GM12878 (cell line): ENCODE measurements at places on chromosomes 3 and 15. TPM values are rescaled to one million over a fixed set of nuclear protein-coding genes. Genes with fewer than 3 reads are reported as not detected.

- H3K27me3 ChIP-seq, result no peaks in the 10 kb centered on the region
- no peak overlapping the region for H3K4me3 ChIP-seq
- H3K36me3 ChIP-seq, result no peaks in the 10 kb centered on the region
Measured at GRCh38 chr3:31695280-31696008, 162.7 kb downstream of the STT3B start.

The SSUH2 gene
- total RNA-seq, result not detected in 2 replicates

DNA sequence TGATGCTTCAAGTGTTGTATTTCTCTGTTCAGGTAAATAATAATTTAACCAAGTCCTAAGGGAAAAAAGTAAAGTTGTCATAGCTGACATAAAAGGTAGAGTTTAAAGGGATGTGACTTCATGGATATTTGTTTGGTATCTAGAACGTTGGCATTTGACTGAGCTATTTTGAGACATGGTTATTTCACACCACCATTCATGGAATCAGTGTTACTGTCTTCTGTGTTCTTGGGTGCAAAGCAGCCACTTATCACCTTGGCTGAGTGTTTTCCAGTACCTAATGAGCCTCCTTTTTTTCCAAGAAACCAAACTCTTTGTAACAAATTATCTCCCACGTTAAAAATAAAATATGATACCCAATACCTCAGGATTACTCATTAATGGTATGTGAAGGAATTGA is 155.8 kb downstream of the GHSR start:
- H3K4me3 ChIP-seq, result no peak overlapping the region
- no peak overlapping the region for H3K27ac ChIP-seq
- DNase-seq, result no peak
- no peaks in the 10 kb centered on the region for H3K27me3 ChIP-seq

GRCh38 chr3:2945121-2945520 is 165.1 kb downstream of the IL5RA start:
- no peaks in the 10 kb centered on the region for H3K36me3 ChIP-seq
- no peak overlapping the region for H3K4me3 ChIP-seq
- 0 out of 2 replicates have a peak overlapping the region, but pooled peaks have one; percentile 14 for H3K27ac ChIP-seq
- H3K27me3 ChIP-seq, result no peaks in the 10 kb centered on the region; the same call in none of the 2 replicates
- H3K4me1 ChIP-seq, result peaks cover 14% of the 10 kb centered on the region; the same call in 1 of the 2 replicates

The ITIH1 gene
- 0.16 and 0.33 TPM in 2 replicates for total RNA-seq

- H3K36me3 ChIP-seq, result no peaks in the 10 kb centered on the region
- H3K27ac ChIP-seq, result no peak overlapping the region
- no peaks in the 10 kb centered on the region for H3K27me3 ChIP-seq
- no peak overlapping the region for H3K4me3 ChIP-seq
Measured at GRCh38 chr3:179196098-179196497, 47.9 kb downstream of the PIK3CA start.

The CA12 gene
- total RNA-seq, result 0.10 and 0.11 TPM in 2 replicates

DNA sequence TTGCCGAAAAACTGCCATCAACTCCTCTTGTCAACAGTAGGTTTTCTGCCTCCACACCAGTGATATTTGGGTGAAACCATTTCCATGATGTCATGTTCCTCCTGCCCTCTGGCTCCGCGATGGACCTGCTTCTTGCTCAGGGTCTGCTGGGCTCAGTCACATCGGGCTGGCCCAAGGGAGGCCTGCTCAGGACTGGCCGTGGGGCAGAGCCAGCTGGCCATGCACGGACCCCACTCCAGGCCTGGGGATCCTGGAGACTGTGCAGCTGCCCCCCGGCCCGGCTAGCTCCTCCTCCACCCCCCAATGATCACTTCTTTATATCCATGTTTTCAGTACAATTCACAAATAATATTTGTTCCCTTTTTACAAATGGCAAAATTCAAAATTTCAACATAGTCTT is 270.3 kb upstream of the CCDC54 start:
- no peaks in the 10 kb centered on the region for H3K4me1 ChIP-seq
- no peaks in the 10 kb centered on the region for H3K27me3 ChIP-seq
- H3K4me3 ChIP-seq, result no peak overlapping the region

DNA sequence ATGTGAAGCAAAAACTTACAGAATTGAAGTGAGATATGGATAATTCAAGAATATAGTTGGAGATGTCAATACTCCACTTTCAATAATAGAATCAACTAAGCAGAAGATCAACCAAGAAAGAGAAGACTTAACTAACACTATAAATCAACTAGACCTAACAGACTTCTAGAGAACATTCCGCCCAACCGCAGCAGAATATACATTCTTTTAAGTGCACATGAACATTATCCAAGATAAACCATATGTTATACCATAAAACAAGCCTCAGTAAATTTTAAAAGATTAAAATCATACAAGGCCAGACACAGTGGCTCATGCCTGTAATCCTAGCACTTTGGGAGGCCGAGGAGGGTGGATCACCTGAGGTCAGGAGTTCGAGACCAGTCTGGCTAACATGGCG is 5.5 kb upstream of the TEX55 start:
- no peak overlapping the region for H3K4me3 ChIP-seq
- no peak overlapping the region for H3K27ac ChIP-seq
- H3K27me3 ChIP-seq, result no peaks in the 10 kb centered on the region

DNA sequence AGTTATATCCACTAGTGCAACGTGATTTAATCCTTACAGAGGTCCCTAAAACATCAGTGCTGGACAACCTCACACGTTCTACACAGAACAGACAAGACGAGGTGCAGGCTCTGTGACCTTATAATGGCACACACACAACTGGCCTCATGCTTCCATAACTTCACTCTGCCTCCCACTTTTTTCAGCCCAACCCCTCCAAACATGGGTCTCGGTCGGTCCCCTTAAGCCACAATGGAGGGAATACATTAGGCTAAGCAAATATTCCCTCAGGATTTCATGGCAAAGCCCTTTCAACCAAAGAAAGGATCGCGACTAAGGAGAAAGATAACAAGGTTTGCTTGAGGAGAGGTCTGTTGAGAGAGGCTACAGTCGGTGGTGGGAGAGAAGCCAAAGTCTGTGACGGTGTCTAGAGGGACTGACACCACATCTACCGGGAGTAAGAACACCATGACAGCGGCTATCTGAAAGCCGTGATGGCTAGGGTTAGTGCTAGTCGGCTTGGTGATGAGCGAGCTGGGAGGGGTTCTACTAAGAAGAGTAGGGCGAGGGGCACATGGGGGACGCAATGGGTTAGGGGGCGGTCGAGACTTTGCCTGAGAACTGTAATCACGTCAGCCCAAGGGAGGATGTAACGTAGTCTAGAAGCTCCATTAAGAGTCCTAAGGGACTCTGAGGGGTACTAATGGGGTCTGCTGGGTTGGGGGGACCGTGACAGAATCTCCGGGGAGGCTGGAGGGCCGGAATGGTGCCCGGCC is 1.0 kb downstream of the MYO9A start:
- peaks cover 8% of the 10 kb centered on the region for H3K4me1 ChIP-seq
- H3K36me3 ChIP-seq, result no peaks in the 10 kb centered on the region
- H3K27ac ChIP-seq, result peak overlapping the region; percentile 78
- no peaks in the 10 kb centered on the region for H3K27me3 ChIP-seq

GRCh38 chr3:57077630-57078343 is 17.3 kb downstream of the SPATA12 start:
- no peaks in the 10 kb centered on the region for H3K4me1 ChIP-seq
- H3K4me3 ChIP-seq, result peak overlapping the region; percentile 65; the same call in 1 of the 2 replicates
- peaks cover 16% of the 10 kb centered on the region for H3K27me3 ChIP-seq
- H3K36me3 ChIP-seq, result no peaks in the 10 kb centered on the region
- no peak overlapping the region for H3K27ac ChIP-seq

- DNase-seq, result no peak
- peak overlapping the region; percentile 81 for H3K4me3 ChIP-seq
- H3K36me3 ChIP-seq, result no peaks in the 10 kb centered on the region; the same call in 1 of the 2 replicates
Measured at GRCh38 chr3:197736010-197736490, 654 bp downstream of the RUBCN start.

DNA sequence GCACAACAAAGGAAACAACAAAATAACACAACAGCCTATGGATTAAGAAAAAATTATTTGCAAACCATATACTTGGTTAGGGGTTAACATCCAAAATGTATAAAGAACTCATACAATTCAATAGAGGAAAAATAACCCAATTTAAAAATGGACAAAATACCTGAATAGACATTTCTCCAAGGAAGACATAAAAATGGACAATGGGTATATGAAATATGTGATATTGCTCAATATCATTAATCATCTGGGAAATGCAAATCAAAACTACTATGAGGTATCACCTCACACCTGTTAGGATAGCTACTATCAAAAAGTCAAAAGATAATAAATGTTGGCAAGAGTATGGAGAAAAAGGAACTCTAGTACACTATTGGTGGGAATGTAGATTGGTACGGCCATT is 71.0 kb upstream of the THRB start:
- no peaks in the 10 kb centered on the region for H3K4me1 ChIP-seq
- DNase-seq, result no peak
- H3K36me3 ChIP-seq, result no peaks in the 10 kb centered on the region
- H3K4me3 ChIP-seq, result no peak overlapping the region
- H3K27me3 ChIP-seq, result no peaks in the 10 kb centered on the region

The SYNPR gene
- not detected in 2 replicates for total RNA-seq

The FBLN2 gene
- total RNA-seq, result 0.27 and 0.41 TPM in 2 replicates
